ENCODE measurements at places on chromosomes 3 and 15.
A peak's percentile ranks its signal among the peaks of the same experiment; 100 is the strongest.

DNA sequence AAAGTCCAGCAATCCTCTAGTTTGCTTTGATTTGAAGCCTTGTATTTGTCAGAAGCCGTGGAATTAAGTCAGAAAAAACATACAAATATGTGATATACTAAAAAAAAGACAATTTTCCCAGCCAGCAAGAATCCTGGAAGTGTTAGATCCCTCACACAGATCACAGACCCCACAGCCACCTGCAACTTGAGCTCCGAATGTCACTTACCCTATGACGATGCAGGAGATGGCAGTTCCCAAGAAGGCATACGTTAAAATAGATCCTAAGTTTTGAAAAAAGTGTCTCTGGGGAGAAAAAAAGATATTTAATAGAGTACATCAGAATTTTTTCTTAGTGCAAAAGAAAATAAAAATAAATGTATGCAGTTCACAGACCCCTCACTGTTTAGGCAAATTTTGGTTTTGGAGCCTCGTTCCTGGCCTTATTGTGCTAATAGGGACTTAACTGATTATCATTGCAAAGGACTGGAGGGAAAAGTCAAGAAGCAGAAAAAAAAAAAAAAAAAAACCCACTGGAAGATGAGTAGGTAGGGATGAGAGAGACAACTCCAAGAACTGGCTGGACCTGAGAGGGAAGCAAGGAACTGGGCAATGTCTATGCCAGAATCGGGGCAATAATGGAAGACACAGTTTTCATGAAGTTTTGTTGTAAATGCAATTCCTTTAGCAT is 53.3 kb downstream of the SLC9A9 start:
- no peak for DNase-seq

- DNase-seq, result no peak
Measured at GRCh38 chr3:185927501-185928200, 10.2 kb downstream of the TRA2B start.

GRCh38 chr3:54631516-54632325 is 296.1 kb downstream of the LRTM1 start:
- DNase-seq, result peak; percentile 23

DNA sequence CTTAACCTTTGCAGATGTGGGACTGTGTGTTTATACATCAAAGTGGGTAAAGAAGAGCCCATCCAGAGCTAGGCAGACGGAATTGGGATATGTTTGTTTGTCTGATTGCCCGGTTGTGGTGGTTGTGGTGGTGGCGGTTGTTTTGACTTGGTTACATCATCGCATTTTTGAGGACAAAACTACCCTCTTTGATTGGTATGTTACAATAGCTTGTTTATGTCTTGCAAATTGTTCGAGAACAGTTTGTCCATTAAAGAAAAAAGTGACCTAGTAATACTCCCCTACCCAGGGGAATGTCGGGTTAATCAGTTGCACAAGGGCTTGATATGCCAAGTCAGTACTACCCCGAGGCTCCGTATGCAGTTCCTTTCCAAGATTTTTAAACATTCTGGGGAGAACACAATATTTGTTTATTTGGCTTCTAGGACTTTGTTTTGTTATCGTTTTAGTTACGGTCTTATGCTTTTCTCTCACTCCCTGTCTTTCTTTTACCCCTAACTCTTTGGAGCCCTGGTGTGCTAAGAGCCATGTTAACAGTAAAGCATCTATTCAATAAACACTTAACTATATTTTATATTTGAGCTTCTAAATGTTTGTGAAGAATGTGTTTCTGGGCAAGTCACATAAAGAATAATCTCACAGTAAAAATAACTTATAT is 315.4 kb downstream of the LPP start:
- peak; percentile 90 for DNase-seq

DNA sequence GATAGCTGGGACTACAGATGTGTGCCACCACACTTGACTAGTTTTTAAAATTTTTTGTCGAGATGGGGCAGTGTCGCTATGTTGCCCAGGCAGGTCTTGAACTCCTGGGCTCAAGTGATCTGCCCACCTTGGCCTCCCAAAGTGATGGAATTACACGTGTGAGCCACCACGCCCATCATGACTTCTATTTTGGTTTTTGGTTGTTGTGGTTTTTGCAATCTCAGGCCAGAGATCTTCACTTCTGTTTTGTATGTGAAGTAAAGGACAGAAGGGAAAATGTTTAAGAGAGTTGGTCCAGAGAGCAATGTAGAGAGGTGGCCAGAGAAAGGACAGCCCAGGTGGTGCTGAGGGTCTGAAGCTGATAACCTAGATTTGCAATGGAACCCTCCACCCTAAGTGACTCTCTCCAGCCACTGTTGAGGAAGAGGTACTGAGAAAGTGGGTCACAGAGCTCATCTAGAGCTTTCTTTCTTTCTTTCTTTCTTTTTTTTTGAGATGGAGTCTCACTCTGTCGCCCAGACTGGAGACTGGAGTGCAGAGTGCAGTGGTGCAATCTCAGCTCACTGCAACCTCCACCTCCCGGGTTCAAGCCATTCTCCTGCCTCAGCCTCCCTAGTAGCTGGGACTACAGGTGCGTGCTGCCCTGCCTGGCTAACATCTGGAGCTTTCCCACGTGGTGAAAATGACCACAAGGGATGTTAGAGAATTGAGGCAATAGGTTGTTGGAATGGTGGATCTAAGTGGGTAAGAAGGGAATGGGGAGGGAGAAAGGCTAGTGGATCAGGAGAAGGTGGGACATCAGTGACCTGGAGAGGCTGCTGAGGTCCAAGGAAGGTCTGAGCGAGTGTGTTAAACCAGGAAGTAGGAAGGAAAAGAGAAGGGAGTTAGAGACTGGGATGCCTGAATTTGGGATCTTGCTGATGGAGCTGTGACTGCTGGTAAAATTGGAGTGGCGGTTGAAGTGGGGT is 22.4 kb upstream of the SEMA4B start:
- DNase-seq, result no peak

DNA sequence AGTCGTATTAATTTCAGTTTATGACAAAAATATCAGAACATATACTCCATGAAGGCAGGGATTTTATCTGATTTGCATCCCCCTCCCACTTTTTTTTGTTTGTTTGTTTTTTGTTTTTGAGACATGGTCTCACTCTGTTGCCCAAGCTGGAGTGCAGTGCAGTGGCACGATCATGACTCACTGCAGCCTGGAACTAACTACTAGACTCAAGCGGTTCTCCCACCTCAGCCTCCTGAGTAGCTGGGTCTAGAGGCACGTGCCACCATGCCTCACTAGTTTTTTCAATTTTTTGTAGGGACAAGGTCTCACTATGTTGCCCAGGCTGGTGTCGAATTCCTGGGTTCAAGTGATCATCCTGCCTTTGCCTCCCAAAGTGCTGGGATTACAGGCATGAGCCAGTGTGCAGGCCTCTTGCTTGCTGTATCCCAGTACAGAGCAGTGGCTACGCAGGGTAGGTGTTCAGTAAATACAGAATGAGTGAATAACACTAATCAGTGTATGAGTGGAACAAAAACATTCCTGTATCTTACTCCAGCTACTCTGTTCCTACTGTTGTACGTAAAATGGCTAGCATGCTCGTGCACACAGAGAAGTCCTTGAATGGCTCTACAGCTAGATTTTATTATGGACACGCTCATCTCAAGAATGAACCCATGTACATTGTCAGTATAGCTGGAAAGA is 272.4 kb downstream of the FOXP1 start:
- DNase-seq, result no peak

GRCh38 chr3:146100825-146101444 is 60.0 kb downstream of the PLOD2 start:
- no peak for DNase-seq

DNA sequence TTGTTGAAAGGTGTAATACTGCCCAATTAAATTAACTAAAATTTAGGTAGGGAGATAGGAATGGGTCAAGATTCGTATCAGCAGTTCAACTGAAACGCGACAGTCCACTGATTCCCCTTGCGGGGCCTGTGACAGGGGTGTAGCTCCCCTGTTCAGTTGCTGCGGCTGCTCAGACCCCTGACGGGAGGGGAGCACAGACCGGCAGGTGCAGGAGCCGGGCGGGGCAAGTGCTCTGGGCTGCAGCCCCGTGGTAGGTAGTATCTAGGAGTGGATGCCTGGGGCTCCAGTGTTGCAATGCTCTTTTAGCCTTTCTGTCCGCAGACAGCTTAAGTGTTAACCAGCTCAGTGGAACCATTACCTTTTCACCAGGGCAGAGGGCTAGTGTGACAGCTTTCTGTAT is 164.9 kb downstream of the ROBO2 start:
- no peak for DNase-seq

DNA sequence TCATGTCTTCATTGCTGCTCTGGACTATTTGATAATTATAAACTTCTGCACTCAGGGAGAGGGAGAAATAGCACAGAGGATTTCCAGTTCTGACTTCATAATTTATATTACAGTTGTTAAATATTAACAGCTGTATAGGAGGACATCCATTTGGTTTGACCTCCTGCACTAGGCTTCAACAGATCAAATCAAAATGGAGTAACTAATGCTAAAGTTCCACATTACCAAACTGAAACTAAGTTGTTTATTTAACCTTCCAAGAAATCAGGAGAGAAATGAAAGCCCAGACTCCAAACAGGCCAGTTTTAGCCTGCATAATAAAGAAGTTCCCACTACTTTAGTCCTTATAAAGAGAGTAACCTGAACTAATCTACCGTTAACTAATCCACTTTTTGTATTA is 4.6 kb downstream of the PLSCR2 start:
- DNase-seq, result no peak

- DNase-seq, result no peak
Measured at GRCh38 chr3:45585371-45585770, 9.2 kb upstream of the LIMD1 start.

GRCh38 chr15:85690561-85691231 is 104.0 kb downstream of the KLHL25 start:
- no peak for DNase-seq

- DNase-seq, result no peak
Measured at GRCh38 chr15:41278319-41278718, 47.3 kb downstream of the CHP1 start.

All from astrocyte of the hippocampus (primary cell).